CD4-positive, alpha-beta T cell treated with Interleukin-4 for 1 hour (primary cell): ENCODE measurements at places on chromosomes 1 and 21.

DNA sequence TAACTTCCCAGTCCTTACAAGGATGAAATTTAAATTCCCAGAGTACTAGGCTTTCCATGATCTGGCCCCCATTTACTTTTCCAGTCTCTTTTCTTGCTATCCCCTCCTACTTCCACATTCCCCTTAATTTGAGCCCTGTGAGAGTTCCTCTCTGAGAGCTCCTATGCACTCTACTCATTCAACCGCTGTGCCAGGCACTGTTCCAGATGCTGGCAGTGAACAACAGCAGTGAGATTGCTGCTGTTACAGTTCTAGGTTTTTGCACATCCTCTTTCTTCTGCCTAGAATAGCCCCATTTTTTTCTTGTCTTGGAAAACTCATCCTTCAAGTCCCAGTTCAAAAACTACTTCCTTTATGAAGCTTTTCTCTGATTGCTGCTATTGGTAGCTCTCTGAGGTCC is 18.8 kb downstream of the ATF6 start:
- DNase-seq: no peak

GRCh38 chr1:154975409-154976059 is 1.1 kb downstream of the CKS1B start:
- peak; percentile 55 for DNase-seq

GRCh38 chr1:86259390-86259789 is 102.8 kb upstream of the COL24A1 start:
- no peak for DNase-seq

GRCh38 chr1:89298461-89298860 is 25.8 kb upstream of the GBP5 start:
- no peak for DNase-seq

- DNase-seq: no peak
Measured at GRCh38 chr1:8814865-8815264, 2.6 kb downstream of the RERE start.

DNA sequence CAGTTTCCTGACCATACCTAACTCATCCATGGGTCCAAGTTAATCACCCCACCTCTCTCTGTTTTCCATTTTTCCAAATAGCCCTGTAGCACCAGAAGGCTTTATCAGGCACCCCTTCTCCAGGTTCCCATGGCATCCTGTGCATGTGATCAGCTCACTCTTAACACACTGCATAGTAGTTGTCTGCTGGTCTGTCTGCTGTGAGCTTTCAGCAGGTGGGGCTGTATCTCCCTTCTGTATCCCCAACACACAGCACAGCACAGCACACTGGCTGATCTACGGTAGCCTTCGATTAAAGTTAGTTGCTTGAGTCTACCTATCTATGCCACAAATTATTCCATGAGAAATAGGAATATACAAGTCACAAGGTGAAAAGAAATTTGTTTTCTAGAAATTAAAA is 54.3 kb upstream of the C1orf198 start:
- DNase-seq: no peak

GRCh38 chr1:173925306-173926242 is 8.4 kb upstream of the SERPINC1 start:
- no peak for DNase-seq

DNA sequence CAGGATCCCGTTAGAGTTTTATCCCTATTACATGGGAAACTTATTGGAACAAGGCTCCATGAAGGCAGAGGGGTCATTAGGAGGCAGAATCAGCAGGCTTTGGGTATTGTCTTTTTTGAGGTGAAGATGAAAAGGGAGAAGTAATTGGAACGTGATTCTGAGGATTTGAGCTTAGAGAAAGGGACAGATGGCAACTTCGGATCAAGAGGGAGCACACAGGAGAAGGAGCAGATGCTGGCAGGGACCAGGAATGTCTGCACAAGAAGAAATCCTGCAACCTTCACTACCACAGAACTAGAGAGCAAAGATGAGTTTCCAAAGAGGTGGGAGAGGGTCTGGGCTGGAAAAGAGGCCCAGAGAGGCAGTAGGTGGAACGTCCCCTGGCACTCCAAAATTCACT is 202.8 kb downstream of the RRAGC start:
- DNase-seq: no peak

GRCh38 chr1:205045146-205045545 is 2.1 kb downstream of the CNTN2 start:
- no peak for DNase-seq

- DNase-seq: no peak
Measured at GRCh38 chr1:215285013-215285800, 202.7 kb downstream of the KCNK2 start.

- DNase-seq: peak; percentile 36
Measured at GRCh38 chr1:200488375-200489165, 78.7 kb upstream of the ZNF281 start.

DNA sequence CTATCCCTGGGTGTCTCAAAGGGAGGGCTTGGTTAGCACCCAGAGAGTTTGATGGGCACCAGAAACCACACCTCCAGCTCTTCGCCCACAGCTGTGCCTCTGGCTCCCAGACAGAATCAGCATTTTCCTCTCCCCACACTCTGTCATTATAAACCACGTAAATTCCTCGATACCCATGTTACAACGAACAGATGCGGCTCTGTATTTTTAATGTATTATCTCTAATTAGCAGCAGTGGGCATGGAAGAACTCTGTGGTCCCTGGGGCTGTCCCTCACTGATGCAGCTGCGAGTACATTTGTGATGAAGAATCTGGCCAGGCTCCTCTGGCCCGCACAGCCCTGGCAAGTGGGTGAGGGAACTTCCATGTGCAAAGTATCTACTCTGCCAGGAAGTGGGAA is 10.8 kb downstream of the HMGB4 start:
- DNase-seq: no peak

DNA sequence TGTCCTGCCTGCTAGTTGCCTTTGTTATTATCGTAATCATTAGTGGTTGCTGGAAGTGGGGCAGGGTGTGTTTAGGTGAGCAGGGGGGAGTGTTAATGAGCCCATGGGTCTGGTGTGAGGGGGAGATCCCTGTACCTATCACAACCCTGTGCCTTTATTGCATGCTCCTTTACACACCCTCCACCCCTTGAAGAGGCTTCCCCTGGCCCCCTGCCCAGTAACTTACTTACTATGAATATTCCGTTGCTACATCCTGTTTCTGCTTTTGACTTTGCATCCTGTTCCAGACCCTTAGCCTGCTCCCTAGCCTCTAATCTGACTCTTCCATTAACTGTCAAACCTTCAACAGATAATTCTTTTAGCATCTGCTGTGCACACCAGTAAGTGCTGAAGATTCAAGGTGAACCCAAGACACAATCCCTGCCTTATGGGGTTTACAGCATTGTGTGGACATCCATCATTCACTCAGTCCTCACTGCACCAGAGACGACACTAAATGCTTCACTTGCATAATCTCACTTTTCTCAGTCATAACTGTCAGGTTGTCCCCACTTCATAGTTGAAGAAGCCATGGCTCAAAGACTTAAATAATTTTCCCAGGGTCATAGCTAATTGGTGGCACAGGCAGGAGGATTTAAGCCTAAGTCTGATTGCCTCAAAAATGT is 47.9 kb downstream of the CDC7 start:
- DNase-seq: no peak

- no peak for DNase-seq
Measured at GRCh38 chr1:101148980-101149379, 87.8 kb upstream of the S1PR1 start.

- DNase-seq: no peak
Measured at GRCh38 chr1:234655328-234656069, 45.5 kb upstream of the IRF2BP2 start.

- DNase-seq: no peak
Measured at GRCh38 chr1:24237750-24238395, 50.8 kb upstream of the IFNLR1 start.

DNA sequence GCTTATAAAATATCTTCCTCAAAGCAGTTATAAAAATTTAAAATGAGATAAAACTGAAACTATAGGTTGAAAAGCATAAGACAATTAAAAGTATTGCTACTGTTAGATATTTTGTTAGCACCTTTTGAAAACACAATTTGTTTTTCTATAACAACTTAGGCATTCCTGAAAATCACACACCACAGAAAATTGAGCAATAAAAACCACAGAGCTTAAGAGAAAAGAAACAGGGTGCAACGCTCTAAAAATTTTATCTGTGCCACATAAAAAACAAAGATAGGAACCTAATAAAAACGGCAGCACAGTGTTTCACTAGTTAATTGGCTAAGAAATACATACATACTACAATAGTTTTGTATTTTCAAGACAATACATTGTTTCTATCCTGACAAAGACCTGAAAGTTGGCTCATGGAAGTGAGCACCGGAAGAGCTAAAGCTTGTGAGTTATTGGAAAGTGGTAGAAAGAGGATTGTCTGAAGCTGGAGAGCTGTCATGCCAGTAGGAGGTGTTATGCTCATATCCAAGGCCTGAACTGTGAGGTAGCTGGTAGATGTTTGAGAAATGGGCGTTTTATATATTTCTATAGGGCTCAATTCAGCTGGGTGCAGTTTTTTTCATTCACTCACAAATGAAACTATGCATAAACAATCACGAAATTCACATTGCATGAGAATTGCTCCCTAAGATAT is 45.8 kb downstream of the RGS7 start:
- no peak for DNase-seq

DNA sequence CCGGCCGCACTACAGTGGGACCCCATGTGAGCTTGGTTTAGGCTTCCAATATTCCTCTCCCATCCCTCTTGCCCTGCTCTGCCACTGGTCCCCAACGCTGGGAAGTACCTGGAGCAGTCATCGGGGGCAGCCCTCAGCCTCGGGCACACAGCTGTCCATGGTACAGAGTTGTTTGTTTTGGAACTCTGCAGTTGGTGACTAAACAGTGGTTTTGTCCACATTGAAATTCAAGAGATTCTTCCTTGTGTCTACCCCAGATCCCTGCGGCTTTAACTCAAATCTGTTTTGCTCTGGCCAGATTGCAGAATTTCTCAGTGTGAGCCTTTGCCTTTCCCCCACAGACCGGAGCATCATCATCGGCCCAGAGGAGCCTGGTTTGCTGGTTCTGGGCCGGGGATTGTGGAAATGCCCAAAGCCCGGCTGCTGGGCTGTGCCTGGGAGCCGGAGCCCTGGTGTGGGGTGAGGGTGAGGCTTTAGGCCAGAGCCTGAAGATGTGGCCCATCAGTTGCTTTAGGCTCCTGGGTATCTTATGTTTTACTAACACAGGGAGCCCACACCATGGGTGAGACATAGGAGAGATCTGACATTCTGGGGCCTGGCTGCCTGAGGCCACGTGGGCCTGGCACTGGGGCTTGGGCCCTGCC is 93.2 kb downstream of the ARHGEF10L start:
- no peak for DNase-seq

DNA sequence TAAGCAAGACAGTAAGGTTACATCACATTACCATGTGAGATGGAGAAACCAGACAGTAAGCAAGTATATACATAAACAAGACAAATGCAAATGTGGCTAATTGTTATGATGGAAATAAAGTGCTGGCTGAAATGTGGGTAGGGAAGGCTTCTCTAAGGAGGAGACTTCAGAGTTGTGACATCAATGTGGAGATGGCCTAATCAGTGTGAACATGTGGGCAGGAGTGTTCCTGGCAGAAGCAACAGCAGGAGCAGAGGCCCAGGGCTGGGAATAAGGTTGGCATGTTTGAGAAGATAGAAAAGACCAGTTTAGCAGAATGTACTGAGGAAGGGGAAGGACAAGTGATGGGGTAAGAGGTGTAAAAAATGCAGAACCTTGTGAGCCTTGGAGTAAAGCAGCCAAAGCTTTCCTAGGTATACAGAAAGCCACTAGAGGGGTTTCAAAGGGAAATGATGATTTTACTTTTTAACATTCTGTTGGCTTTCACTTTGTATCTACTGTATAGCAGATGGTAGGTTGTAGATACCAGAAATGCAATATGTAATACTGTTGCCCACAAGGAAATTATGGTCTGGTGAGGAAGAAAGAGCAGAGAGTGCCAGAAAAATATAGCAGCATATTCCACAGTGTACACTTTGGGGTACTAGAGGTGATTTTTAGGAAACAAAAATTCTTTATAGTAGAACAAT is 197.4 kb downstream of the FGGY start:
- no peak for DNase-seq

GRCh38 chr1:175338387-175339135 is 146.0 kb upstream of the KIAA0040 start:
- DNase-seq: peak; percentile 39

DNA sequence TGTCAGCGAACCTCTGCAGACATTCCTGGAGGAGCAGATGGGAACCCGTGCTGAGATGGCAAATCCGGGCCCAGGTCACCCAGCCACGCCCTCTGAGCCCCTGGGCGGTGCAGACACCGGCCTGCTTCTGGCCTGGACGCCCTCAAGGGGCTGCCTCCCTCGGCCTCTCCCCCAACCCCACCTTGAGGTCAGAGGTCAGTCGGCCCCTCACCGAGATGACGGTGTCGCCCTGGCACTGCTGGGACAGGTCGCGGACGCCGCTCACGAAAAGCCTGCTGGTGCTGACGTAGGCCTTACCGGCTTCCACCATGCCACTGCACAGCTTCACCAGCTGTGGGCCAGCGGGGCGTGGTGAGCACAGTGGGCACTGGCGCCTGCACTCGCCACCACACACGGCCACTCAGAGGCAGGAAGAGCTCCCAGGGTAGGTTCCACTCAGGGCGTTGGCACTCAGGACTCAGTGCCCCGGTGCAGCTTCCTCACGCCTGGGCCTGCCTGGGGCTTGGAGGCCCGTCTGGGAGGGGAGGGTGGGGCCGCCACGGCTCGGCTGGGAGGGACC is 4.7 kb downstream of the ACAP3 start:
- no peak for DNase-seq

GRCh38 chr21:44432841-44433790 is 22.2 kb upstream of the LRRC3 start:
- DNase-seq: peak; percentile 8

GRCh38 chr21:43892984-43893535 is 28.0 kb downstream of the AGPAT3 start:
- no peak for DNase-seq
